B cell (primary cell): ENCODE measurements at places on chromosomes 2 and 18. TPM values are rescaled to one million over a fixed set of nuclear protein-coding genes. Genes with fewer than 3 reads are reported as not detected.
A peak's percentile ranks its signal among the peaks of the same experiment; 100 is the strongest.

DNA sequence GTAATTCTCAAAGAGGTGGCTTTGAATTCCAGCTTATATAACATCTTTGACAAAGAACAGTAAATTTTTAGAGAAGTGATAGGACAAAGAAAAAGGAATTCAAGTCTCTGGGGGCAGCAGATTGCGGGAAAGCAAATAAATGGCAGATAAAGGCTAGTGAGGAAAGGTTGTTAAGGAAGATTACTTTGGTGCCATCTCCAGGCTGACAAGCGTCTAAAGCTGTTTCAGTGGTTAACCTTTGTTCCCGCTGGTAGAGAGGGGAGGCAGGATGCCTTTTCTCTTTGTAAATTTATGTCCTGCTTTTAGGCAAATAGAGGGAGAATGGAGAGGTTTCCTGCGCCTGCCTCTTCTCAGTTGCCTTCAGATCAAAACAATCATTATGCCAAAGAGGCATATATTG is 431.2 kb upstream of the CHST9 start:
- no peaks in the 10 kb centered on the region for H3K4me1 ChIP-seq
- no peaks in the 10 kb centered on the region for H3K27me3 ChIP-seq
- no peak for DNase-seq
- H3K36me3 ChIP-seq = no peaks in the 10 kb centered on the region
- H3K4me3 ChIP-seq = no peak overlapping the region
- H3K27ac ChIP-seq = no peak overlapping the region

DNA sequence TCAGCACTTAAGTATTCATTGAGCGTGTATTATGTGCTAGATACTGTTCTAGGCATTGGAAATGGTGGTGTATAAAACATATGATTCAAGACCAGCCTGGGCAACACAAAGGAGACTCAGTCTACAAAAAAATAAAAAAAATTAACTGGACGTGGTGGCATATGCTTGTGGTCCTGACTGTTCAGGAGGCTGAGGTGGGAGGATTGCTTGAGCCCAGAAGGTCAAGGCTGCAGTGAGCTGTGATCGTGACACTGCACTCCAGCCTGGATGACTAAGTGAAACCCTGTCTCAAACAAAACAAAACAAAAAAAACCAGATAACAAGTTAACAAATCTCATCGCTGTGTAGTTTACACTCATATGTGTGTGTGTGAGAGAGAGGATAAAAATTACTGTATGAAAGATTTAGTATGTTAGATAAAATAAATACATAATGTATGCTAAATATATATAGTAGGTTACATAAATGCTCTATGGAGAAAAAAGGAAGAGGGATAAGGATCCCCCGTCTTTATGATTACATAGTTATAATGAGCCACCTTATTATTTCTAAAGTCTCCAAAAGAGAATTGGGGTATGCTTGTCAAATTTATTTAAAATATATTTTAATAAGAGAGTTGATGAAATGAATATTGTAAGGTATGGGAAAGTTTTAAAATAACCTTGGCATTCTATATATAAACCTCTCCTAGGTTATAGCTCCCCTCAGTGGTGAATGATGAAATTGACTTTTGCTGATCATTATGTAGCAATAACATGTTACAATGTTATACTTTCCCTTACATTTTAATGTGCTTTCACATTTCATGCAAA is 69.2 kb downstream of the EHBP1 start:
- no peak overlapping the region for H3K4me3 ChIP-seq
- no peak overlapping the region for H3K27ac ChIP-seq
- H3K27me3 ChIP-seq = no peaks in the 10 kb centered on the region
- peak; percentile 46 for DNase-seq

The OTOS gene
- total RNA-seq = not detected in 2 replicates

DNA sequence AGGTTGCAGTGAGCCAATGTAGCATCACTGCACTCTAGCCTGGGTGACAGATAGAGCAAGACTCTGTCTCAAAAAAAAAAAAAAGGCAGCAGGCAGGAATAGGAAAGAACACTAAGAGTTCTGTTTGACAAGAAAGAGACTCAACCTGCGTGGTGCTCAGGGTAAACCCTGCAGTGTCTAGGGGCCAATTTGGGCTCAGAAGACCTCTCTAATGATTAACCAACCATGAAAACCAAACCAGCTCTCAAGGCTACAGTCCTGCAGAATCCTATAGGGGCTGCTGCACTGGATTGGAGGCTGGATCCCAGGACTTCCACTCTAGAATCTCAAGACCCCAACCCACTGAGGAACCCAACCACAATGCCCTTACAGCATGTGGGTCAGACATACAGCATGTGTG is 2.4 kb downstream of the TRABD2A start:
- H3K4me3 ChIP-seq = no peak overlapping the region
- no peak for DNase-seq
- H3K4me1 ChIP-seq = peaks cover 31% of the 10 kb centered on the region
- no peaks in the 10 kb centered on the region for H3K36me3 ChIP-seq

The CCDC148 gene
- total RNA-seq = 0.56 TPM in 1 of 2 replicates, not detected in the other

The DSC2 gene
- total RNA-seq = not detected in 2 replicates

The CYRIA gene
- total RNA-seq = 58.8 and 59.0 TPM in 2 replicates

The IL36G gene
- not detected in 2 replicates for total RNA-seq

DNA sequence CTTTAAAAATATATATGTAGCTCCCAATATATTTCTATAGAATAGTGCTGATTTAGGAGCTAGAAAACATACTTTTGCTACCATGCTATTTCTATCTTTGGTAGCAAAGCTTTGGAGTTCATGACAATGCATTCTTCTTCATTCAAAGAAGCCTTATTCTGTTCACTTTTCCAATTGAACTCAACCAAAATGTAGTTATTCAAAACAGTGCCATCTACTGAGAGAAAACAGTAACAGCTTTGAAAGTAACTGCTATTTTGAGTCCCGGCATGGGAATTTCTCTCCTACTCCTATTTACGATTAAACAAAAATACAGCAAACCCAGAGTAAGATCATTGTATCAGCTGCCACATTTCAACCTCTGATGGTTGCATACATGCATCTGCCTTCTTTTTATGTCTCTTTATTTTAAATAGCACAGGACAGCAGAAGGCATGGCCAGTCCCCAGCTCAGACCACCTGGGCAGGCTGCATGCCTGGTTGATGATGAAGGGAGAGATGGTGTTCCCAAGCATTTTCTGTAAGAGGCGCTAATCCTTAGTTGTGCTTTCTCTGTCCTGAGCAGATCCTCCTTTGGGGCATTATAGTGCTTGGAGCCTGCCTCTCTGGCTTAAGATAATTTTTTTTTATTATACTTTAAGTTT is 69.7 kb upstream of the SULT1C3 start:
- H3K4me1 ChIP-seq = no peaks in the 10 kb centered on the region
- H3K27me3 ChIP-seq = no peaks in the 10 kb centered on the region
- DNase-seq = no peak
- no peak overlapping the region for H3K4me3 ChIP-seq
- no peaks in the 10 kb centered on the region for H3K36me3 ChIP-seq

The ZAP70 gene
- total RNA-seq = 3.4 and 4.4 TPM in 2 replicates

DNA sequence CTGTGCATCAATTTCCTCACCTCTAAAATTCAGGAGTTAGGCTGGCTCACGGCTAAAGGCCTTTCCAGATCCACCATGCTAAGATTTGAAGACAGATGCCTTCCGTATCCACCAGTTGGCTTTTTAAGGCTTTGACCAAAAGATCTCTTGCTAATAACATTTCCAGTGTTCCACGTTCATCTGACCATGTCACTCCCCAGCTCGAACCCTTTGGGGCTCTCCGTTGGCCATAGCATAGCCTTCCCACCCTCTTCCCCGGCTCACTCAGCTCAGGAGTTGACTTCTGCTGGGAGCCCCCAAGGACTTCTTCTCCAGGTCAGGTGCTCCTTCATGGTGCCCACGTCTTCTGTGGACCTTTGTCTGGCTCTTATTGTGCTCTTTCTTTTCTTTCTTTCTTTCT is 53.3 kb downstream of the MYCN start:
- no peaks in the 10 kb centered on the region for H3K4me1 ChIP-seq
- no peaks in the 10 kb centered on the region for H3K36me3 ChIP-seq
- no peak overlapping the region for H3K27ac ChIP-seq
- H3K4me3 ChIP-seq = no peak overlapping the region
- no peaks in the 10 kb centered on the region for H3K27me3 ChIP-seq

- no peak for DNase-seq
- H3K36me3 ChIP-seq = no peaks in the 10 kb centered on the region
- no peak overlapping the region for H3K27ac ChIP-seq
Observed at GRCh38 chr2:219548990-219549389, 5.2 kb downstream of the TMEM198 start.

The MC4R gene
- not detected in 2 replicates for total RNA-seq

- peaks cover 67% of the 10 kb centered on the region for H3K4me1 ChIP-seq
- peak overlapping the region; percentile 48 for H3K4me3 ChIP-seq
- peak; percentile 53 for DNase-seq
Observed at GRCh38 chr2:171319164-171319810, 114.5 kb downstream of the METTL8 start.

DNA sequence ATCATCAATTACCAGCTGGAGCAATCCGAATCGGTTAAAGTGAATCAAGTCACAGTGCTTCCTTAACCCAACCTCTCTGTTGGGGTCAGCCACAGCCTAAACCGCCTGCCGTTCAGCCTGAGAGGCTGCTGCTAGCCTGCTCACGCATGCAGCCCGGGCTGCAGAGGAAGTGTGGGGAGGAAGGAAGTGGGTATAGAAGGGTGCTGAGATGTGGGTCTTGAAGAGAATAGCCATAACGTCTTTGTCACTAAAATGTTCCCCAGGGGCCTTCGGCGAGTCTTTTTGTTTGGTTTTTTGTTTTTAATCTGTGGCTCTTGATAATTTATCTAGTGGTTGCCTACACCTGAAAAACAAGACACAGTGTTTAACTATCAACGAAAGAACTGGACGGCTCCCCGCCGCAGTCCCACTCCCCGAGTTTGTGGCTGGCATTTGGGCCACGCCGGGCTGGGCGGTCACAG is 496 bp upstream of the ITGA4 start:
- H3K27ac ChIP-seq = peak overlapping the region; percentile 95
- no peaks in the 10 kb centered on the region for H3K27me3 ChIP-seq
- DNase-seq = peak; percentile 96
- H3K4me3 ChIP-seq = peak overlapping the region; percentile 96
- peaks cover 30% of the 10 kb centered on the region for H3K4me1 ChIP-seq
- no peaks in the 10 kb centered on the region for H3K36me3 ChIP-seq

DNA sequence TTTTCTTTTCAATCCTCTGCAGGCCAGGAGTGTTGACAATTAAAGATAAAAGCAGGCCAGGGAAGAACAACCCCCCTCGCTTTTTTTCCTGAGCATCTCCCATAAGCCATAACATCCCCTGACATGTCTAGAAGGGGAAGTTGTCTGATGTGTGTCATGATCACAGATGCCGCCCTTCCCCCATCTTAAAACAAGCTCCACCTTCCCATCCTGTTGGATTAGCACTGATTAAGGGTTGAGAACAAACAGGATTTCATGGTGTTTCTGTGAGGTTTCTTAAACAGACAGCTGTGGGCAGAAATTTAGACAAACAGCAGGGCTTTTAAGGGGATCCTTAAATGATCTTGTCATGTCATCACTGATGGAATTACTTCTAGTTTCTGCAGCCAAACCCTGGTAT is 59.4 kb upstream of the UPP2 start:
- no peak overlapping the region for H3K4me3 ChIP-seq
- no peaks in the 10 kb centered on the region for H3K4me1 ChIP-seq
- no peaks in the 10 kb centered on the region for H3K36me3 ChIP-seq
- H3K27me3 ChIP-seq = no peaks in the 10 kb centered on the region
- no peak overlapping the region for H3K27ac ChIP-seq

- H3K4me1 ChIP-seq = no peaks in the 10 kb centered on the region
- no peaks in the 10 kb centered on the region for H3K27me3 ChIP-seq
- H3K27ac ChIP-seq = no peak overlapping the region
- peak; percentile 23 for DNase-seq
Observed at GRCh38 chr2:229586746-229587705, 127.3 kb downstream of the DNER start.

- no peaks in the 10 kb centered on the region for H3K36me3 ChIP-seq
- H3K4me3 ChIP-seq = no peak overlapping the region
- peak; percentile 61 for DNase-seq
Observed at GRCh38 chr2:55718165-55719008, 24.7 kb upstream of the PNPT1 start.

The KCNS3 gene
- 0.41 and 0.76 TPM in 2 replicates for total RNA-seq

DNA sequence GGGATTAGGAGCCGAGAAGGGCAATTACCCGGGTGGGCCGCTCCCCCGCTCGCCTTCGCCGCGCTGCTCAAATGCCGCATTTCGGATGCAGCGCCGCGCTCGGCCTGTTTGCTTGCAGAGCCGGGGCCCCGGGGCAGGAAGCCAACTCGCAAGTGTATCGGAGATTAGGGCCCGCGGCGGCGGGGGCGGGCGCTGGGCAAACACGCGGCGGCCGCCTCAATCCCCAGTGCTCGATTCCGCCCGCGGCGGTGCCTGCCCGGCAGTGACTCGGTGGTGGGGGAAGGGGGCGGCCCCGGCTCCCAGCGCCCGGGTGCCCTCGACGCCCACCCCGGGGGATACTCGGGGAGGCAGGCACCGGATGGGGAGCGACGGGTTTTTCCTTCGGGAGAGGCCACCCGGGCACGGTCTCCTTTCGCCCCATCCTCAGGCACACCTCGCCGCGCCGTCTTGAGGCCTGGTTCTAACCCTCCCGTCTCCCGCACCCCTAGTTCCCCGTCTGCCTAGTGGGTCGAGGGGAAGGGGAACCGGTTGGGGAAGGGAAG is 26.6 kb upstream of the NOTO start:
- no peak overlapping the region for H3K27ac ChIP-seq
- H3K4me3 ChIP-seq = peak overlapping the region; percentile 72
- H3K36me3 ChIP-seq = no peaks in the 10 kb centered on the region

DNA sequence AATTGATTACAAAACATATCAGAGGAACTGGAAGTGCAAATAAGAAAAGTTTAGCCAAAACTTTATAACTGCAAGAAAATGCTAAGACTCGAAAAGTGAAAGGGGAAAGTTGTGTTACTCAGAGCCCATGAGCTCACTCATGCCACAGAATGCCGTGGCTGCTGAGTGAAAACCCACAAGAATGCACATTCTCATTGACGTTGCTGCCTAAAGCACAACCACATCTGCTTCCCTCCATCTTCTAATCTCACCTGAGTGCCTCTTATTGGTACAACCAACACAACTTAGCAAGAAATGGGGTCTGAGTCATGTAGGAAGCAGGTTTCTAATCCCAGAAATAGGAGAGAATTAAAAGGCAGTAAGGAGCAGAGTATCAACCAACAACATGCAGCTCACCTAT is 259.7 kb downstream of the LNPK start:
- H3K4me3 ChIP-seq = no peak overlapping the region
- H3K36me3 ChIP-seq = no peaks in the 10 kb centered on the region
- no peaks in the 10 kb centered on the region for H3K27me3 ChIP-seq
- no peak for DNase-seq

The RNF125 gene
- 5.6 and 6.4 TPM in 2 replicates for total RNA-seq

The CFAP53 gene
- total RNA-seq = 0.75 and 0.79 TPM in 2 replicates

The ADAM23 gene
- 1.3 and 1.7 TPM in 2 replicates for total RNA-seq

- DNase-seq = no peak
- no peak overlapping the region for H3K4me3 ChIP-seq
- no peak overlapping the region for H3K27ac ChIP-seq
- no peaks in the 10 kb centered on the region for H3K27me3 ChIP-seq
- peaks cover 12% of the 10 kb centered on the region for H3K36me3 ChIP-seq
- H3K4me1 ChIP-seq = peaks cover 25% of the 10 kb centered on the region
Observed at GRCh38 chr2:143264851-143265250, 135.6 kb downstream of the ARHGAP15 start.

- DNase-seq = no peak
- H3K27ac ChIP-seq = no peak overlapping the region
- no peak overlapping the region for H3K4me3 ChIP-seq
- no peaks in the 10 kb centered on the region for H3K36me3 ChIP-seq
- H3K4me1 ChIP-seq = no peaks in the 10 kb centered on the region
Observed at GRCh38 chr2:147204102-147204501, 640.7 kb upstream of the ACVR2A start.

GRCh38 chr2:137507237-137507636 is 457.0 kb upstream of the HNMT start:
- no peaks in the 10 kb centered on the region for H3K36me3 ChIP-seq
- no peak for DNase-seq
- no peak overlapping the region for H3K27ac ChIP-seq
- H3K4me1 ChIP-seq = no peaks in the 10 kb centered on the region
- H3K27me3 ChIP-seq = no peaks in the 10 kb centered on the region
- no peak overlapping the region for H3K4me3 ChIP-seq

The PLCD4 gene
- 0.62 TPM in 1 of 2 replicates, not detected in the other for total RNA-seq
